ENCODE measurements at places on chromosomes 1 and 21.

DNA sequence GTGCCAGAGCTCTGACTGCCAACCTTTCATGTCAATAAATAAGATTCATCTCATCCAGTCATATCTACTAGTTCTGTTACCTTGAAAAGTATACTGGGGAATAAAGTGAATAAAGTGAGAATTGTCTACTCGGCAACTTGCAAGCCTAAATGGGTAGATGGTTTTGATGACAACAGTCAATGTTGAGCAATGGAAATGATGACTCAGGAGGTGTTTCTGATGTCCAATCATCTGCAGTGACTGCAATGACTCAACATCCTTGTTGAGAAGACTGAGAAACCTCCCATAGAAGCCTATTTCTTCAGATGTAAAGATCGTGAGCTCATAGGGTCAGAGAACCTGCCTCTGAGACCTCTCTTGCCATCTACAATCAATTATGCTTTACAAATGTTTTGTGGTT is 276.4 kb downstream of the SPATA17 start:
- DNase-seq, result no peak

DNA sequence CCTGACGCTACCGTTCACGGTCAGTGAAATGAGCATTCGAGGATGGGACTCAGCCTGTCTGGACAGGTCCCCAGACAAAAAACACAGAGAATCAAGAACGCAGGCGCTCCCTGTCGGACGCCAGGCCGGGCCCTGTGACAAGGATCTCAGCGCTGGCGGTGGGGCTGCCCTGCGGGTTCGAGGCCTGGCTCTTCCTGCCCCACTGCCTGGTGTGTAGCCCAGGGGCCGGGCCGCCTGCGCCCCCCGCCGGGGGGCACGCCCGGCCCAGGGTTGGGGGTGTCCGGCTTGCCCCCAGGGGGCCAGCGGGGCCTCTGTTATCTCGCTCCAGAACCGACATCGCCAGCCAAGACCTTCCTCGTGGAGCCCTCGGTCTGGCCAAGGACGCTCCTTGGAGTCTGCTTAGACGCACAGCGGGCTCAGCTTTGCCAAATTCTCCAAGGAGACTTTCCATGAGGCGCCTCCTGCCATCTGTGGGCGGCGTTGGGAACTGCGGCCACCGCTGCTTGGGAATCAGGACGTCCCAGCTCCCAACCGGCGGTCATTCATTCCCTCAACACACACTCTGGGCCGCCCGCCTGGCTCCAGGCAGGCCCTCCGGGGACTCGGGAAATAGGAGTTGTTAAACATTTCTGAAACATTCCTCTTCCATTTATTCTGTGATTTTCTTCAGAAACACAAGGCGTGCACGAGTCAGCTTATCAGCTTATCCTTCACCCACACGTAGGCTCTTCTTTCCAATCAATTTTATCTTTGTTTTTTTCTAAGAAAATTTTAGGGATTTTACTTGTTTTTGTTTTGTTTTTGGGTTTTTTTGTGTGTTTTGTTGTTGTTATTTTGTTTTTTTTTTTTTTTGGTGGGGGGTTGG is 11.3 kb upstream of the RIPK4 start:
- no peak for DNase-seq

DNA sequence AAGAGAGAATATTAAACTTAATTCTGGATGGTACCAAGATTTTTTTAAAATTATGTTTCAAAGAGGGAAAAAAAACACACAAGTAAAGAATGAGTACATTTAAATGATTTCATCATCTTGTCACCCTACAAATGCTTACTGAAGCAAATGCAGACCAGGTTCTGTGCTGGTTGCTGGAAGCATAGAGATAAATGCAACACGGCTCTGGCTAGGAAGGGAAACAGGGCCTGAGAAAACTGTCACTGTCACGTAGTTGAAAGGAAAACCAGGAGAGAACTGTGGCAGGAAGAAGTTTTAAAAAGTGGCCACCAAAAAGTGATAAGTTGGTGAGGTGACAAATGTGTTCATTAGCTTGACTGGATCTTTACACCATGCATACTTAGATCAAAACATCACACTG is 336.9 kb upstream of the NFIA start:
- DNase-seq, result no peak

GRCh38 chr1:27856561-27857343 is 15.6 kb upstream of the THEMIS2 start:
- no peak for DNase-seq

DNA sequence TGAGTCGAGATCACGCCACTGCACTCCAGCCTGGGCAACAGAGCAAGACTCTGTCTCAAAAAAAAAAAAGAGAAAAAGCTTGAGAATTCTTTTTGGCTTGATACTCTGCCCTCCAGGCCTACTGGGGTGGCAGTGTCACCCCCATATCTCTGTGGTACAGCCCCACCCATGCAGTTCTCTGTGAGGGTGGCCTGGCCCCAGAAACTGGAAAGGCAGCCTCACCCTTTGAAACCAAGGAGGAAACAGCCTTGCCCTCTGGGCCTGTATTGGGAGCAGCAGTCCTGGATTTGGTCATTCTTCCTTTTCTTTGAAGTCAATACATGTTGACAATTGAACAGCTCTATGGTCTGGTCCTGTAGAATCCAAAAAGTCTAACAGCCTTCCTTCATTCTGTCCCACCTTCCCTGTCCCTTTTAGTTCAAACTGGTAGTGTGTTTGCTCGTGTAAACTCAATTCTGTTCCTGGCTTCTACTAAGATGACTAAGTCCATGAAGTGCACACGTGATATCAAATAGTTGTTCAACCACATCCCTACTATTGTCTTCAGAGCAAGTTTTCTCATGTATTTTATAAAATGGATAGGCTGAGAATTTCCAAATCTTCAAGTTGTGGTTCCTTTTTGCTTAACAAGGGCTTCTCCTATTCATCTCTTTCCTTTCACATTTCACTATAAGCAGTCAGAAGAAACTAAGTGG is 13.2 kb downstream of the ST7L start:
- DNase-seq, result no peak

GRCh38 chr1:38068220-38068979 is 21.8 kb upstream of the POU3F1 start:
- DNase-seq, result no peak

- DNase-seq, result no peak
Observed at GRCh38 chr1:113396585-113396984, 6.3 kb downstream of the MAGI3 start.

DNA sequence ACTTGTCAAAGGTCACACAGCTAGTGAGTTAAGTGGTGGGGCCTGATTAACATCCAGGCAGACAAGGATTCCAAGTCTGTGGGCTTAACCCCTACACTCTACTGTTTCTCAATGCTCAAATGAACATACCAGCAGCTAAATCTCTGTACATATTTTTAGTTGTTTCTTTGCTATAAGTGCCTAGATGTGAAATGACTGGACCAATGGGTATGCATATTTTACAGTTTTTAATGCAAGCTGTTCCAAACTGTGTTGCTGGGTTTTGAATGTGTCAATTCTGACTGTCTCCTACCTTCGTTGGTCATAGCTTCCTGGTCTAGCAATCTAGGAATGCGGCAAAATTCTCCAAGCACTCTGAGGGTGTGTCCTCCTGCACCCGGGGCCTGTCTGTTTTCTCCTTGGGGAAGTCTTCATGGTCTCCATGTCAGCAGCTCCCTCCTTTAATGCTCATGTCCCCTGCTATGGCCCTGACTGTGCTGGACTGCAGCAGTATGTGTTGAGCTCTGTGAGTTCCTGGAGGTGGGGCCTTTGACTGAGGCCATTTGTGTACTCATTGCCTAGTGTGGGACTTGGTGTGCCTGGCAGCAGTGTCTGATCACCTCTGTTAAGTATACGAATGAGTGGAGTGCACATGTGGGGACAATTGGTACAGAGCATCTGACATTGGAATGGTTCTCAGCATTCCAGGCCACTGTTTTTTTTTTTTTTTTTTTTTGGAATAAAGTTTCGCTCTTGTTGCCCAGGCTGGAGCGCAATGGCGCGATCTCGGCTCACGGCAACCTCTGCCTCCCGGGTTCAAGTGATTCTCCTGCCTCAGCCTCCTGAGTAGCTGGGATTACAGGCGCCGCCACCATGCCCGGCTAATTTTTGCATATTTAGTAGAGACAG is 72.9 kb upstream of the SLC2A1 start:
- DNase-seq, result no peak

Measured in activated naive CD4-positive, alpha-beta T cell treated with anti-CD3 and anti-CD28 coated beads, Interleukin-2, amount 50 U/mL, for 16 hours (primary cell).